ENCODE measurements at places on chromosomes 2 and 18.

- DNase-seq, result peak; percentile 76
Measured at GRCh38 chr2:30252723-30253701, 21.7 kb downstream of the LBH start.

DNA sequence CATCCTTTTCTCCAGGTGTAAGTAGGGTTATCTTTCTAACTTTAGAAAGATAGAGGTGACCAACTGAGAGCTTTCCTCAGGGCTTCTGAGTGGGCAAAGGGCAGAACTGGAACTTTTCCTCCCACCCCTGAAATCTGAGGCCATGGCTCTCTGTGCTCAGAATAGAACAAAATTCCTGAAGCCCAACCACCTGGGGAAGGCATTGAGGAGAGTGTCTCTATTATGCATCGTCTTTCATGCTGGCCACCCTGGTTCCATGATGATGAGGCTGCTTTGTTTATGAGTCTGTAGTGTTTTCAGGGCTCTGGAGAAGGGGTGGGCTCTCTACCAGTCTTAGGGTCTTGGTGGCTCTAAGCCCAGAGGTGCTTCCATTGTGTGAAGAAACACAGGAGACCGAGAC lies 30.7 kb upstream of the IL1R1 start:
- DNase-seq, result no peak

GRCh38 chr2:64268330-64269048 lies 124.3 kb upstream of the PELI1 start:
- DNase-seq, result no peak

DNA sequence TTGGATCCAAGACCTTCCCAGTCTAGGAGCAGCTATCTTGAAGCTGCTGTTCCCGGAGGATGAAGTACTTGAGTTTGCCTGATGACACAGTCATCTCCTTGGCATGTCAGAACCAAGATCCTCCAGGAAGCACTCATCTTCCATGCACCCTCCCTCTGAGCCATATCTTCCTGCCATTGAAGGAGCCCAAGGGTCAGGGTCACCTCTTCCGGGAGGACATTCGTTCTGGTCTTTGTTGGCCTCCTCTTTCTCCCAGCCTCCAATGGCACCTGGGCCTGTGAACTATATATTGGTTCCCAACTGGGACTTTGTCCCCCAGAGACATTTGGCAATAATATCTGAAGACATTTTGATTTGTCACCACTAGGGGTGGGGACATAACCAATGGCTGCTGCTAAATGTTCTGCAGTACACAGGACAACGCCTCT lies 4.2 kb upstream of the MYO7B start:
- DNase-seq, result peak; percentile 37

- no peak for DNase-seq
Measured at GRCh38 chr2:177547122-177547521, 154.5 kb downstream of the AGPS start.

DNA sequence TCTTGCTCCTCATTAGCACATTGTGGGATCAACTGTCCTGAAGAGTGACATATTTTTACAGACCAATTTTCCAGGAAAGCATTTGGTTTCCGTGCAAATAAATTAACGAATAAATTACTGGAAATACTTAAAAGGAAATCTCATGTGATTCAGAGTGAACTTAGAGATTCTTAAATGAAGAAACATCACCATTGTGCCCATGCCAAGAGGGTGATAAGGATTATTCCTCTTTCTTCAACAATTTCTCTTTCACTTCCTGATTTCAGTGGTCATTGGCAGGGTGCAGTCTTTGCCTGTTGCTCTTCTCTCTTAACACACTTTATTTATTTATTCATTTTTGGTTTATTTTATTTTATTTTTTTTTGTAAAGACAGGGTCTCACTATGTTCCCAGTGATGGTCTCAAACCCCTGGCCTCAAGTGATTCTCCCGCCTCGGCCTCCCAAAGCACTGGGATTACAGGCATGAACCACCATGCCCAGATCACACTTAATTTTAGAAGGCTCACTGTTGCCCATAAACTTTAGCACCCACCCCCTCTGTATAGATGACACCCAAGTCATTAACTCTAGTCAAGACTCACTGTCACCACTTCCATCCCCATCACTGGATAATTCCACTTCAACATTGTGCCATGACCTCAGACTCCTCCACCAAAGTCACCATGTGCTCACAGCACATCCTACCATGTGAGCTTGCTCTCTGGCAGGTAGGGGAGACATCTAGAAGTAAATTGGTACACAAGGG lies 92.6 kb upstream of the CERS6 start:
- DNase-seq, result no peak

DNA sequence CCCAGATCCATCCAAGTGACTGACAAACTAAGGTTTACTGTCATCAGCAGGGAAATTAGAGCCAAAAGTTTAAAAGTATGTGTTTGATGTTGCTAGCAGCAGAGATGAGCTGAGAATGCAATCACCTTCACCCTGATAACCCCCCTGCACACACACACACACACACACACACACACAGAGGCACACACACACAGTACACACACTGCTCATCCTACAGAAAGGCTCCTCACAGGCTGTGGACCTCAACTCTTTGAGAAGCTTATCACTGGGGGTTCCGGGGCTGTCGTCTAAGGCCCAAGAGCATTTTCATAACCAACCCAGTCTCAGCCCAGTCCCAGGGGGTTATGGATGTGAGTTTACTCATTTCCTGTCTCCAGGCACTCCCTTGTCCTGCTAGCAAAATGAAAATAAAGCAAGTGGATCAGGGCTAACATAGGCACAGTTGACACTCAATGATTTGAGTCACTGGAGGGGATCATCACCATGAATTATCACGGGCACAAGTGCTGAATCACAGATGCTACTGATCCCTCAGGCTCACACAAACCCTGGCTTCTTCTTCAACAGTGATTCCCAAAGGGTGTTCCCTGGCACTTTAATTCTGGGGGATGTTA lies 76.6 kb downstream of the ALK start:
- peak; percentile 21 for DNase-seq

GRCh38 chr2:189534854-189535832 lies 45.4 kb downstream of the SLC40A1 start:
- peak; percentile 71 for DNase-seq

DNA sequence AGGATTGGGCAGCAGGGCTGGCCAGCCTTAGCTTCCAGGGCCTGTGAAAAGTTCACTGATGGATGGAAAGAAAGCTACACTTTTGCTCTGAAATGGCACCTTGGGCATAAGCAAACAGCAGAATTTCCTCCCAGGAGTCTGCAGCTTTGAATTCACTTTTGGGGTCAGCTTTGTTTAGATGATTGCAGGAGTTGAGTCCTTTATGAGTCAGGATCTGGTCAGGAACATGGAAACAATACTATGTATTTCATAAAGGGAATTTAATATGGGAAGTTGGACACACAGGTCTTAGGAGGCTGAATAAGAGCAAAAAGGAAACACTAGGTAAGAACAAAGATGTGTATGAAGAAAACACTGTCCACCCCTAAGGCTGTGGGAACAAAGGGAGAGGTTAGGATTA lies 345.3 kb downstream of the TSN start:
- no peak for DNase-seq

DNA sequence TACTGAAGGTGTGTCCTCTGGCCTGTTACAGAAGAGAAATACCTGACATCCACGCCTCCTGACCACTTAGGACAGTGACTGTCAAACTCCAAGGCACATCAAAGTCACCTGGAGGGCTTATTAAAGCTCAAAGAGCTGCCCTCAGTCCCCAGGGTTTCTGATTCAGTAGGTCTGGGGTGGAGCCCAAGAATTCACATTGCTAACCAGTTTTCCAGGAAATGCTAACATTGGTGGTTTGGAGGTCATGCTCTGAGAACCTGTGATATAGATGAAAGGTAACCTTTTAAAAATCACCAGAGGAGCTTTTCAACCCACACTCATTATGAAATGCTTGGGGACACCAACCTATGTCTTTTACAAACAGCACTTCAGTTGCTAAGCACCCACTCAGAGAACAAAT lies 172.3 kb downstream of the ALK start:
- DNase-seq, result no peak

DNA sequence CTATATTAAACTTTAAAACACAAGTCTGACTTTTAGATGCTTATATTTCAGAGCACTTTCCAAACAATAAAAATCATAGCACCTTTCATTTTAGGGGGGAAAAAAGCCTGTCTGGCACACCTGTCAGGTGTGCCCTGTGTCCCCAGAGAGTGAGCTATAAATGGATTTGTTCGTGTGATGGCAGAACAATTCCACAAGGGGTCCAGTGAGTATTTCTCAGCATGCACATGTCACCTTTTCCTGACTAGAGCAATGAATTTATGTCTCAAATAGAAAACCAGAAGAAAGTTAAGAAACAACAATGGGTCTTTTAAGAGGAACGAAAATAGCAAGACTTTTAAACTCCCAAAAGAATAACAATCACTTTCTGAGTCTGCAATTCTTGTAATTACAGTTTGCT lies 55.9 kb downstream of the ACVR1C start:
- DNase-seq, result peak; percentile 11

- DNase-seq, result no peak
Measured at GRCh38 chr18:48940854-48941611, 9.7 kb downstream of the SMAD7 start.

All from AG20443 (cell line).